ENCODE measurements at places on chromosomes 1 and 21.

- DNase-seq: no peak
Observed at GRCh38 chr1:67097305-67097704, 37.5 kb downstream of the C1orf141 start.

DNA sequence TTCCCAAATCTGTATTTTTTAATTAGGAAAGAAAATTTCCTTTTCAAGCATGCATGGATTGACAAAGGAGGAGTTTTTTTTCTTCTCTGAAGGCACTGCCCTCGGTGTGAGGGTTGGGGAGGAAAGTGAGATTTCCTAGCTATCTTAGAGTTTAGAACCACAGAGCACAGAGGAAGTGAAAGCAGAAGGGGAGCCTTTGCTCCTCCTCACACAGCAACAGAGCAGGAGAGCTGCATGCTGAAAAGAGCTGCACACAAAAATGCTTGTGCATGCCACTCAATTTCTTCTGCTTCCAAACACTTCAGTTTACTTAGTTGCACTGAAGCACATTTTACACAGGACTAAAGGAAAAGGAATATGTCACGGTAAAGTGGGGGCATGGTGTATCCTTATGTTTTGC is 308.1 kb downstream of the GPATCH2 start:
- DNase-seq: no peak

DNA sequence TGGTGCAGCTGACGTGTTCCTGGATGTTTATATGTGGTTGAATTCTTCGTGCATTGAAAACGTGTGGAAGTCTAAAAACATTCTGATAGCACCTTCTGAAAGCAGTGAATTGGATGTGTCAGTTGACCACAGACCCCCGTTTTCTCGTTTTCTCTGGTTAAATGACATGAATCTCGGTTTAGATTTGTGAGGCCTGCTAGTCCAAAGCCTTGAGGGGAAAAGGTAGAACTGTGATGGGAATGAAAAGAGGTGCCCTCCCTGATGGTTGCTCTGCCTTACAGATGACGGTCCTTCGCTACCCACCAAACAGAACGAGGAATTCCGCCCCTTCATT is 8.9 kb downstream of the RER1 start:
- DNase-seq: no peak

- peak; percentile 74 for DNase-seq
Observed at GRCh38 chr1:155324717-155325602, 4.3 kb downstream of the RUSC1 start.

DNA sequence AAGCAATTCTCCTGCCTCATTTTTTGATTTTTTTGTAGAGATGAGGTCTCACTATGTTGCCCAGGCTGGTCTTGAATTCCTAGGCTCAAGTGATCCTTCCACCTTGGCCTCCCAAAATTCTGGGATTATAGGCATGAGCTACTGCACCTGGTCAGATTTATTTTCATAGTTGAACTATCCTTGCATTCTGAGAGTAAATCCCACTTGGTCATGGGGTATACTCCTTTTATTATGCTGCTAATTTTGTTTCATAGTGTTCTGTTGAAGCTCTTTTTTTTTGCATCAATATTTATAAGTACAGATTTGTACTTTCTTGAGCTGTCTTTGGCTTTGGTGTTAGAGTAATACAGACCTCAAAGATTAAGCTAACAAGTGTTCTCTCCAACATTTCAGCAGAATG is 12.8 kb upstream of the CCSAP start:
- no peak for DNase-seq

DNA sequence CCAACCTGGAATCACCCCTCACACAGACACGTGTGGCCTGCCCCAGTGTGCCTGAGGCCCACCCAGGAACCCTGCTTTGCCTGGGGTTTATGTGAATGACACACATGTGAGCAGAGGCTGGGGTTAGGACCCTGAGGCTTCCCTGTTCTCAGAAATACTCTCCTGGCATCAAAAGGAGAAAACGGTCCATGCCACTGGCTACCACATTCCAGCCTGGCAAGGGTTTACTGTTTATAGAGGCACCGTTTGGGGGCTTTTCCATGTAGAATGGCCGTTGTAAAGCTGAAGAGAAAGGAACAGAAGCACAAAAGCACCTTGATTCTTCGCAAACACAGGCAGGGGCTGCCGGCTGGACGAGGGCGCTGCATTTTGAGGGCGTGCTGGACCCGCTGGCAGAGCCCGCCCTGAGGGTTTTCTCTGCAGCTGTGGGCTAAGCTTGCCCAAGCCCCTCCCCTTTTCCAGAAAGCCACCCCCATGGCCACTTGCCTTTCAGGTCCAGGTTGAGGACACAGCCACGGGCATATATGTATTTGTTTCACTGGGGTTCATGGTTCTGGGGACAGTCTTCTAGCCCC is 13.0 kb downstream of the TFF3 start:
- no peak for DNase-seq

GRCh38 chr1:195941314-195941713 is 666.9 kb downstream of the KCNT2 start:
- DNase-seq: no peak

GRCh38 chr1:101723415-101723814 is 273.3 kb downstream of the OLFM3 start:
- DNase-seq: no peak

- no peak for DNase-seq
Observed at GRCh38 chr21:26394341-26394740, 178.7 kb downstream of the CYYR1 start.

DNA sequence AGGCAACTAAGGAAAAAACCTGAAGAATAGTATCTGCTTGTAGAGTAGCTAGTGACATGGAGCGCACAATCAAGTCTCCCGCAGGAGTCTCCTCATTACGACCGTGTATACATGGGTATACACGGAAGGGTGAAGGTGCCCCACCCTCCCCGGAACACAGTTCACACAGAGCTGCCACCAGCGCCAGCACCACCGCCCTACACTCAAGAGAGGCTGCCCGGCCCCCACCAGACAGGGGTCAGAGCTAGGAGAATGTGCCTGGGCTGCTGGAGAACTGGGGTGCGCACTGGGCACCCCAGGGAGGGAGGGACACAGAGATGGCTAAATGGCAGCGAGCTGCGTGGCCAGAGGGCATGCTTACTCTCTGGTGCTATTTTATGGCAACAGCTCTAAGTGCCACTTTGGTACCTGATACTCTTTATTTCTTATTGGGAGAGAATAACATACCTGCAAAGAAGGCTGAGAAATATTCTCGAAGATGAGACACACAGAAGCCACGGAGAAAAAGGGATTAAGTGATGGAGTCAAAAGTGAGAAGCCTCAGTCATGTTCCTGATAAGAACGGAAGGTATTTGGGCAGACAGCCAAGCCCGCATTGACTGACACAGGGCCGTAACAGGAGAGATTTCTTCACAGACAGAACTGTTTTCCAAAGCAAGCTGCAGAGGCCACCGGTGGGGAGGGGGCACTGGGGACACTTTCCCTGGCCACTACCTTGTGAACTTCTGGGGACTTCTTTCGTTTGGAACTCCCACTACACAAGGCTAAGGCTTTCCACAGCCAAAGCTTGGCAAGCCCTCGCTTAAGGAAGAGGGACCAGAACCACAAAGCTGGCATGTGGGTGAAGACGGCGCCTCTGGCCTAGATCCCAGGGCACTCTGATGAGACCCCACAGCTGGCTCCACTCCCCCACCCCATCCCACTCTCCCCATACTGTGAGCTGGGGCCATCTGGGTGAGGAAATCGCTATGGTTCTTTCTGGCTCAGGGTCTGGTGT is 108.0 kb downstream of the PGBD5 start:
- DNase-seq: no peak

- DNase-seq: no peak
Observed at GRCh38 chr1:183279835-183280234, 93.8 kb downstream of the LAMC2 start.

- no peak for DNase-seq
Observed at GRCh38 chr1:7422561-7422960, 348.5 kb upstream of the VAMP3 start.

- DNase-seq: no peak
Observed at GRCh38 chr1:27343639-27344025, 1.8 kb downstream of the SYTL1 start.

GRCh38 chr1:201917362-201918033 is 28.8 kb downstream of the SHISA4 start:
- DNase-seq: no peak
